Erythroblast (primary cell): ENCODE measurements at places on chromosomes 12 and 14.

DNA sequence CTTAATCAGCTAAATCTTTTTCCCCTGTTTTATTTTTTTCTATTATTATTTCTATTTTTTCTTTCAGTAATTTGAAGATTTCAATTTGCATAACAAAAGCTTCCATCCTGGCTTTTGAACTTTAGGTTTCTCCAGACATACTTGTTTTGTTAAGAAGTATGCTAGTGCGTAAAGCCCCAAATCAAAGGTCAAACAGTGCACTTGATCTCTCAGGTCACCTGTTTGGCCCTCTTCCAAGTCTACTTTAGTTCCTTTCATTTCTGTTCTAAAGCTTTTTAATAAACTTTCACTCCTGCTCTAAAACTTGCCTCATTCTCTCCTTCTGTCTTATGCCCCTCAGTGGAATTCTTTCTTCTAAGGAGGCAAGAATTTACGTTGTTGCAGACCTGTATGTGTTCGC, 54.6 kb upstream of the ATXN7L3B start:
- DNase-seq, result no peak

GRCh38 chr14:51776102-51776894, 84.1 kb upstream of the GNG2 start:
- peak; percentile 39 for DNase-seq

- DNase-seq, result no peak
These were observed 22.9 kb downstream of the SPTLC2 start for GRCh38 chr14:77593501-77593961.

DNA sequence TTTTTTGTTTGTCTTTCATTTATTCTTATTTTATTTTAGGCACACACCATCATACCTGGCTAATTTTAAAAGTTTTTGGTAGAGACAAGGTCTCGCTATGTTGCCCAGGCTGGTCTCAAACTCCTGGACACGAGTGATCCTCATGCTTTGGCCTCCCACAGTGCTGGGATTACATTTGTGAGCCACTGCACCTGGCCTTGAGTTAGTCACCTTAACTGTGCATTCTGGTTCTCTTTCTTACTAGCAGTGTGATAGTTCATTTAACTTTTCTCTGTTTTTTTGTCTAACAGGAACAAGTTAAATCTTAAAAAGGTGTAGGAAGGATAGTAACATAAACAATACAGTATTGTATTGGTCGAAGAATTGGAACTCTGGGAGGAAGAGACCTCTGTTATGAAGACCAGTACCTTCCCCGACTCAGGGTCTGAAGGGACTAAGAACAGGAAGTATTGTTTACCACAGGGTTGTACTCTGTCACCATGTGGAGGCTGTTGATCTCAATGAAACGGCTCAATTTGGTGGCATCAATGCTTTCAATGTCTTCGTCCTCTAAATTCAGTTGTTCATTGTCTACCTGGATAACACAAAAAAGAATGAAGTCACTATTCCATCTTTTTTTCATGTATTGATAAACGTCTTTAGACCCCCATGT, 17.7 kb downstream of the ERP27 start:
- DNase-seq, result no peak

GRCh38 chr12:94643606-94644005, 6.8 kb downstream of the TMCC3 start:
- no peak for DNase-seq

DNA sequence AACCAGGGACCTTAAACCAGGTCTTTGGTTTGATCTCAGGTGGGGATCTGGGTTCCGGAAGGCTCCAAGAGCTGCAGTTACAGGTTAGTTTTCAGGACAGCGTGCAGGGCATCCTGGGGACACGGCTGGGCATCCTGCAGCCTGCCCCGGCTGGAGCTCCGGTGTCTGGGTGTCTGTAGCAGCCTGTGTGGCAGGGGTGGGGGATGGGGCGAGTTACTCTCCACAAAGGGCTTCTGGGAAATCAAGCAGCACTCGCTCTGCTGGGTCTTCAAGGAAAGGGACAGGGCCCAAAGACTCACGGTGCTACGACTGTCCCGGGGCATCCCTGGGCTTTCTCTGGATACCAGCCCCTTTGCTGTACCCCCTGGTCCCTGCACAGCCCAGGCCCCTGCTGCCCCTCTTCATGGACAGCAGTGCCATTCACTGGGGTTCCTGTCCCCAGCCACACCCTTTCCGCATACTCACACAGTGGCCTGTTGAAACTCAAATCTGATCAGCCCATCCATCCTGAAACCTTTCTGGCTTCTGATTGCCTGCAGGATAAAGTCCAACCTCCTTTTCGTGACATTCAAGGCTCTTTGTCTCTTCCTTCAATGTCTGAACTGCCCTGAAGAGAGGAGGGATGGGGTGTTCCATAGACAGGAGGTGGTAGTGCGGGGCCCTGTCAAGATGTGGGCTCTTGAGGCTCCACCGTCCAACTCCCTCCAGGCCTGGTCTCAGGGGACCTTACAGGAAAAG, 22.2 kb upstream of the PPP1R13B start:
- no peak for DNase-seq
